ENCODE measurements at places on chromosomes 16 and 17. TPM values are rescaled to one million over a fixed set of nuclear protein-coding genes. Genes with fewer than 3 reads are reported as not detected.
A peak's percentile ranks its signal among the peaks of the same experiment; 100 is the strongest.

Gene NXPH3
- 7.7 TPM for total RNA-seq

- no peak for DNase-seq
Measured at GRCh38 chr17:41415411-41415810, 9.0 kb downstream of the KRT37 start.

Gene ADPRM
- total RNA-seq = 17.5 TPM

Gene PIPOX
- 4.9 TPM for total RNA-seq

Gene NTN1
- 6.5 TPM for total RNA-seq

- no peak for DNase-seq
Measured at GRCh38 chr17:74779501-74779900, 3.4 kb upstream of the NAT9 start.

- no peak for DNase-seq
Measured at GRCh38 chr16:22018559-22018958, 10.6 kb downstream of the MOSMO start.

- DNase-seq = no peak
Measured at GRCh38 chr17:77235370-77235941, 94.7 kb downstream of the SEC14L1 start.

Gene LITAFD
- not detected for total RNA-seq

DNA sequence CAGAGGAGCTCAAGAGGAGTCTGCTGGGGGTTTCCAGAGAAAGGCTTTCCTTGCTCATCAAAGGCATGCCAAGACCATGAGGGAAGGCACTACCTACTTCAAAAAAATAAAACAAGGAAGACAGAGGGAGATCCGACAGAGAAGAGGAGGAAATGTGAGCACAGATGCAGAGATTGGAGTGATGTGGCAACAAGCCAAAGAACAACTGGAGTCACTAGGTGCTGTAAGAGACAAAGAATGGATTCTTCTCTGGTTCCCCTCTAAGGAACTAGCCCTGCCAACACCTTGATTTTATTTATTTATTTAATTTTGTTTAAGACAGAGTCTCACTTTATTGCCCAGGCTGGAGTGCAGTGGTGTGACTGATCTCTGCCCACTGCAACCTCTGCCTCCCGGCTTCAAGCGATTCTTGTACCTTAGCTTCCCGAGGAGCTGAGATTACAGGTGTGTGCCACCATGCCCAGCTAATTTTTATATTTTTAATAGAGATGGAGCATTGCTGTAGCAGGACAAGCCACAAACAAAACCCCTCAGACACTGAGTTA is 13.8 kb upstream of the ACSF2 start:
- DNase-seq = no peak

DNA sequence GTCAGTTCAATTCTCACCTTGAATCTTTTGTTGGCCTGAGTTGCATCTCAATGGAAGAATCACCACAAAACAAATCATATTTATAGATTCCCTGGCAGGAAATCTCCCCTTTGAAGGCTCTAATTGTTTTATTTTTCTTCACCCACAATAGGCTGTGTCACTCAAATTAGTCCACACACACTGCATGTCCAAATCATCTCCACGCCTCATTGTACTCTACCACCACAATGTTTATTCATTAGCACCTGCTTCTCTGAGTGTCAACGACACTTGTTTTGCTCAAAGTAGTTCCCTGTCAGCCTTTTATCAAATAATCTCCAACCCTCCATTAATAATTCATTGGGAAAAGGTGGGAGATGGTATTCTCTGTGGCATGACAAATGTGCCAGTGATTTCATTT is 164.3 kb downstream of the ABCC12 start:
- no peak for DNase-seq

DNA sequence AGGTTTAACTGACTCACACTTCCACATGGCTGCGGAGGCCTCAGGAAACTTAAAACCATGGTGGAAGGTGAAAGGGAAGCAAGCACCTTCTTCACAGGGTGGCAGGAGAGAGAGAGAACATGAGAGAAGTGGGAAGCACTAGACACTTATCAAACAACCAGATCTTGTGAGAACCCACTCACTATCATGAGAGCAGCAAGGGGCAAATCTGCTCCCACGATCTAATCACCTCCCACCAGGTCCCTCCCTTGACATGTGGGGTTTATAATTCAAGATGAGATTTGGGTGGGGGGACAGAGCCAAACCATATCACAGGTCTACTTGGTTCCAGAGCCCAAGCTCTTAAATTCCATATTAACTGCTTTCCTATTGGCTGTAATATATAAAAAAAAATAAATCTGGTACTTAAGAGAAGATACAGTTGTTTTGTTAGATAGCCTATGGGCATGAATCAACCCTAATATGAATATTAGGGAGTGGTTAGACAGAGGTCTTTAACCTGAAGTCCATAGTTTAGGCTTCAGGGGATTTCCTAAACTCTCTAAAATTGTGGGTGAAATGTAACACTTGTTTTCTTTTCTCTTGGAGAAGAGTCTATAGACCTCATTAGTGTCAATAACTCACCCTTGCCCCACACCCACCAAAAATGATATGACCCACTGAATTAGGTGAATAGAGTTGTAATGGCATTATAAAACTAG is 56.7 kb downstream of the SKAP1 start:
- no peak for DNase-seq

Gene NACA2
- total RNA-seq = not detected

DNA sequence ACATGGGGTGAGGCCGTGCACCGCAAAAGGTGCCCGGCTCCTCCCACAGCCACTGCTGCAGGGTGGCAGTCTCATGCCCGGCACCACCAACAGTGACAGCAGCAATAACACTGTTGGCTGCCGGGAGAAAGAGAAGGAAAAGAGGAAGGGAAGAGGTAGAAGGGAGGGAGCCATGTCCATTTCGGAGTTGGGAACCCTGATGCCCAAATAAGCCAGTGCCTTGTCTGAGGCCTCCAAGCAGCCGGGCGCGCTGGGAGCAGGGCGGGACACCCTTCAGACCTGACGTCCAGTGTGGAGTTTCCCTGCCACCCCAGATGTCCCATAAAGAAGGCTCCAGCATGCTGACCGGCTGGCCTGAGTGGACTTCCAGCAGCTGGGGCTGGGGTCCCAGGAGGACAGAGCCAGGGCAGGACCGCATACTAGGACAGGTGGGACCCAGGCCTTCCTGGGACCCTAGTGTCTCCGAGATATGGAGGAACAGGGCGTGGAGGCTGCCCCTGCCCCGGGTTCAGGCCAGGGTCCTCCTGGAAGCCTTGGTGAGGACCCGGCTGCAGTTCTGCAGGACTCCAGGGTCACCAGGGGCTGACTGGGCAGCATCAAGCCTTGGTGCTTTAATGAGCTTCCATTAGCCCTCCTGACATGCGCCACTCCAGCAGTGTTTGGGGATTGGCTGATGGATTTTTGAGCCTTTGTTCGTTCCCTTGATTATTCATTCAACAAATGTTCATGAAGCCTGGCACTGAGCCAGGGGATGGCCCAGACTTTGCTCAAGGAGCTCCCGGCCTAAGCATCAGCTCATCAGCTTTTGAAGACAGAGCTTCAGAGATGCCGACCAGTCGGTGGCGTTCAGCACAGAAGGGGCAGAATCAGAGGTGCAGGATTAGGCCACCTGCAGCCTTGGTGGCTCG is 223.6 kb upstream of the CIBAR2 start:
- no peak for DNase-seq

Gene TBC1D3
- total RNA-seq = not detected

GRCh38 chr17:68614718-68615117 is 13.6 kb upstream of the FAM20A start:
- no peak for DNase-seq

Gene SERPINF2
- total RNA-seq = not detected

DNA sequence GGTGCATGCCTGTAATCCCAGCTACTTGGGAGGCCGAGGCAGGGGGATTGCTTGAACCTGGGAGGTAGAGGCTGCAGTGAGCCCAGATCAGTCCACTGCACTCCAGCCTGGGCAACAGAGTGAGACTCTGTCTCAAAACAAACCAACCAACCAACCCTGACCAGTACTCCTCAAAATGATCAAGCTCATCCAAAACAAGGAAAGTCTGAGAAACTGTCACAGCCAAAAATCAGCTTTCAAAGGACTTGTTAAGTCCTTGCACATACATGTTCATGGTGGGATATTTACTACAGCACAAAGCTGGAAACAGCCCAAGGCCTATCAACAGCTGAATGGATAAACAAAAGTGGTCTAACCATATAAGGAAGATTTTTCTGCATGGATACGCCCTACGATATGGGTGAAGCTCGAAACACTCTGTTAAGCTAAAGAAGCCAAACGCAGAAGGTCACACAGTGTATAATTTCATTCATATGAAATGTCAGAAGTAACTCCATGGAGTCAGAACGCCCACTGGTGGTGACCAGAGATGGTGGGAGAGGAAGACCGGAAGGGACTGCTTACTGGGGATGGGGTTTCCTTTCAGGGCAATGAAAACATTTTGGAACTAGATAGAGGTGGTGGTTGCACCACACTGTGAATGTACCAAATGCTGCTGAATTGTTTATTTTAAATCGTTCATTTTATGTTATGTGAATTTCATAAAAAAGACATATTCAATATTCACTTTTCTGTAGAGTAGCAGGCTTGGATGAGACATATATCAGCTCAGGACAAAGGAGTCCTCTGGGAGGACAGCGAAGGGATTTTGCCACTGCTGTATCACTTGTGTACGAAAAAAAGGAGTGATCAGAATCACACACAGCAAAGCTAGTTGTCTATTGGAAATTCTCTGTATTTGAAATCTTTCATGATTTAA is 17.7 kb downstream of the CCL17 start:
- DNase-seq = no peak

DNA sequence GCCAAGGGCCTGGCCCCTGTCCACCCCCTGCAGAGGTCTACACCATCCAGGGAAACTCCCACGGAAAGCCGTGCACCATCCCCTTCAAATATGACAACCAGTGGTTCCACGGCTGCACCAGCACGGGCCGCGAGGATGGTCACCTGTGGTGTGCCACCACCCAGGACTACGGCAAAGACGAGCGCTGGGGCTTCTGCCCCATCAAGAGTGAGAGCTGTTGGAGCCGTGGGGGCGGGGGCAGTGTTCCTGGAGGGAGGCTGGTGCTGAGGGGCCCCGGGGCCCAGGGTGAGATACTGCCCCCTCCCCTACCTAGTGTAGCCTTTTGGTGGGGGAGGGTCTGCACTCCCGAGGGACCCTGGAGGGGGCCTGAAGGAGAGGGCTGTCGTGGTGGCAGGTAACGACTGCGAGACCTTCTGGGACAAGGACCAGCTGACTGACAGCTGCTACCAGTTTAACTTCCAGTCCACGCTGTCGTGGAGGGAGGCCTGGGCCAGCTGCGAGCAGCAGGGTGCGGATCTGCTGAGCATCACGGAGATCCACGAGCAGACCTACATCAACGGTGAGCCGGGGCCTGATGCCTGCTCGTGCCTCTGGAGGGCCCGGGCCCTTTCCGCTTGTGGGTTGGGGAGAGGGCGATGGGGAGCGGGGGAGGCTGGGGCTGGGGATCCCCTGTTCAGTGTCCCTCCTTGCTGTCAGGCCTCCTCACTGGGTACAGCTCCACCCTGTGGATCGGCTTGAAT is 38.8 kb downstream of the MRC2 start:
- peak; percentile 8 for DNase-seq

Gene SLC12A3
- total RNA-seq = not detected

DNA sequence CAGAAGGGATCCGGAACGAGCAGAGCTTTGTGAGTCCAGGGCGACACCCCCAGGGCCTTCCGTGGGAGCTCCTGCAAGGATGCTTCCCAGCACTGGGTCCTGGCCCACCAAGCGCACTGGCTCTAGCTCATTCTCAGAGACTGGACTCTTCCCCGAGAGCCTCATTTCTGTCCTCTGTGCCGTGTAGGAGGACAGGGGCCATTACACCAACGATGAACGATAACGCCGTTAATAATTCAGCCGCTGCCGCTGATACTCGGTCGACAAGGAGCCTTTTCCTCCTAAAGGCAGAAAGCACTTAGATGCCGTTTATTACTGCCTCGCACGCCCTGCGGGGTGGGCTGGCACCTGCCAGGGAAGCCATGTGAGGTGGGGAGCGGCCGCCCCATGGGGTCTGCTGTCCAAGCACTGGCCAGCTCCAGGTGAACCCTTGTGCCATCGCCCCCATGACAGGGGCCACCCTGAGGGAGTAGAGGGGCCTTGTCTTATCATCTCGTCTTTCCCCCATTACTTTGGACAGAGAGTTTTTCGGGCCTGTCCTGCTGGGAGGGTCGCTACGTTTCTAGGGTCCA is 33.5 kb downstream of the TBC1D16 start:
- no peak for DNase-seq

- DNase-seq = no peak
Measured at GRCh38 chr16:79430191-79430678, 170.3 kb downstream of the MAF start.

Gene ANKRD13B
- total RNA-seq = 19.6 TPM

- DNase-seq = no peak
Measured at GRCh38 chr17:55740511-55741355, 10.1 kb upstream of the PCTP start.

Gene MEOX1
- 0.41 TPM for total RNA-seq

- no peak for DNase-seq
Measured at GRCh38 chr16:47734987-47735594, 274.0 kb downstream of the PHKB start.

DNA sequence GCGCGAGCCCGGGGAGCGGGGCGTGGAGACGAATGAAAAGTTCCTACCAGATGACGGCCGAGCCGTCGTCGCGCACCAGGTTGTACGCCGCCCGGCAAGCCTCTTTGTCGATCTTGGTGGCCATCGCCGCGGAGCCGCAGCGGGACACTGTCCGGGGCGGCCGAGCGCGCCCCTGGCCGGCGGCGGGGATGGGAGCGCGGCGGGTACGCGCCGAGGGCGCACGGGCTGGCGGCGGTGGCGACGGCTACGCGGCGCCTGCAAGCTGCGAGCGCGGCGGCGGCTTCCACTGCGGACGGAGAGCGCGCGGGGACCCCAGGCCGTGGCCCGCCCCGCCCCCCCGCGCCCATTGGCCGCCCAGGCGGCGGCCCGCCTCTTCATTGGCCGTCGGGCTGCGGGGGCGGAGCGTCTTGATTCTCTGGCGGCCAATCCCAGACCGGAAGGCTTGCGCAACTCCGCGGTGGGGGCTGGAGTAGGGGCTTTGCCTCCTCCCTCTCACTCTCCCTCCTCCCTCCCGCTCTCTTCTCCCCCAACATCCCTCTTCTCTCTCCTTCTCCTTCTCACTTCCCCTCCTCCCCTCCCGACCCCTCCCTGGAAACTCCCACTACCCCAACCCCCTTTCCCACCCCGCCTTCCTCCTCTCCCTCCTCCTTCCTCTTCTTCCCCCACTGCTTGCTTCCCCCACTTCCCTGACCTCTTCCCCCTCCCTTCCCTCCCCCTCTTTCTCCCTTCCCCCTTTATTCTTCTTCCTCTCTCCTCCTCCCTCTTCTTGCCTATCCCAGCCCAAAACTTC is at the start of gene COTL1:
Gene COTL1, minus strand, starts transcription at position 288 of the 790 bp plus-strand sequence. Its CDS starts 164 bp downstream, at position 124.
- peak; percentile 96 for DNase-seq

DNA sequence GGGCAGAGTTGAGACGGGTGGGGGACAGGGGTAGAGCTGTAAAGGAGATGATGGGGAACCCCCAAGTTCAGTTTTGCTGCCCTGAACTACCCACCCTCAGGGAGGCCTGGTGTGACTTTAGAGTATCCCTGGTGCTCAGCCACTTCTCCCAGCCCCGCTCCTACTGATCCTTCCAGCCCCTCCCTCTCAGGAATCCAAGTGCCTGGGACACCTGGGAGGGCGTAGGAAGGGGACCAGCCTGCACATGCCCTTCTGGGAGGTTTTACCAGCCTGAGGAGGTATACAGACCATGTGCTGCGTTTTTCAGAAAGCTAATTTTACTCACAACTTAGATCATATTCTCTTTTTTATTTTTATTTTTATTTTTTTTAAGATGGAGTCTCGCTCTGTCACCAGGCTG is 4.1 kb downstream of the ST6GALNAC2 start:
- no peak for DNase-seq

- DNase-seq = no peak
Measured at GRCh38 chr16:23516366-23517137, 6.3 kb upstream of the GGA2 start.

All from frontal cortex (tissue), 4 donors.